ENCODE measurements at places on chromosomes 3 and 15.

DNA sequence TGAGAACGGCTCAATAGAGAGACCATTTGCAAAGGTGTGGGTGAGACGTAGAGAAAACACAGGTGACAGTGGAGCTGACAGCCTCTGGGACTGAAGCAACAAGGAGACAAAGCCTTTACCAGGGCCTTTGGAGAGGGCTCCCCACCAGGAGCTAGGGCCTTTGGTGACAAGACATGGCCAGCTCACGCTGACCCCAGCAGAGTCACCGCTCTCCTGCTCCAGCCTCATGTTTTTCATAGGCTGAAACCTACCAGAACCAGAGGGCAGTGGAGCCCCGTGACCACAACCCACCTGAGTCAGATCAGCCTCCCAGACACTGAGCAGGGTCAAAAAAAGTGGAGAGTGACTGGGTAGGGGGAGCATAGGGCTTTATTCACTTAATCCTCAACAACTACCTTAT, 214.7 kb downstream of the SHQ1 start:
- no peak for DNase-seq

DNA sequence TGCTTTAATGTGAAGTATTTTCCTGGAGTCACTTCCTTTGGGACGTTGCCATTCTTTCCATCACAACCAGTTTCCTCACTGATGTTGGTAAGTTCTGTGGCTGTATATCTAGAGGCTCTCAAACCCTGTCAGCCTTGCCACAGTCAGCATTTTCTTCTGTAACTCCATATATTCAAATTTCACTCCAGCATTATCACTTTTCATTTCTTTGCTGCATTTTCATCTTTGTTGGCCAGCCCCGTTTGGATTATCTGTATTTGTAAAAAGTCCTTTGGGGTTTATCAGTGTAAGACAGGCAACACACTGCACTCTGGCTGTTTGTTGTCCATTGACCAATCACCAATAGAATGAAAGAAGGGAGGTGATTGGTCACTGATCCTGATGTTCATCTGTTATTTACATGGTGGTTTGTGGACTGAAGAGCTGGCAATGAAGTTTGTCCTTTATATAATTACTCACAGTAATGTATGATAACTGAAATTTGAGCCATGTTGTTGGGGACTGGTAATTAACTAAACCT, 20.3 kb downstream of the GMPS start:
- no peak for DNase-seq

DNA sequence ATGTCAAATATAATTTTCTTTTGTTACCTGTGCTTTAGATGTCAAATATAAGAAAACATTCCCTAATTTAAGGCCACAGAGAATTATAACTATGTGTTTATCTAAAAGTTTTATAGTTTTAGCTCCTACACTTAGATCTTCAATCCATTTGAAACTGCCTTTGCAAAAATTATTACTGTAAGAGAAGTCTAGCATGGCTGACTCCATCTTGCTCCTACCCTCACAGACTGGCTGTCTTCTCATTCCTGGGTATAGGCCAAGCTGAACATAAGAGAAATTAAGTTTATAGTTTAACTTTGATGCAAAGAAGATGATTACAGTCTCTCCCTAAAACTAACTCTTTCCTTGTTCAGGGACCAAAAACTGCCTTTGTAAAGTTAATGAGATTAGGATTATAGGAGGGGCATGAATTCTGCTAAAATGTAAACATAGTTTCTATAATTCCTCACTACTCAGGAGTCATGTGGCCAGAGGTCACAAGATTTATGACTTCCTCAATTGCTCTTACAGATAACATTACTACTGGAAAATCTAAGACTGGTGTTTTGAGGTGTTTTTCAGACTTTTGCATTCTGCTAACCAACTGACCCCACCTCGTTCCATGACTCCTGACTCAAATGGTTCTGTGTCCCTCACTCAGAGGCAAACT, 184.0 kb downstream of the BCHE start:
- DNase-seq: no peak

DNA sequence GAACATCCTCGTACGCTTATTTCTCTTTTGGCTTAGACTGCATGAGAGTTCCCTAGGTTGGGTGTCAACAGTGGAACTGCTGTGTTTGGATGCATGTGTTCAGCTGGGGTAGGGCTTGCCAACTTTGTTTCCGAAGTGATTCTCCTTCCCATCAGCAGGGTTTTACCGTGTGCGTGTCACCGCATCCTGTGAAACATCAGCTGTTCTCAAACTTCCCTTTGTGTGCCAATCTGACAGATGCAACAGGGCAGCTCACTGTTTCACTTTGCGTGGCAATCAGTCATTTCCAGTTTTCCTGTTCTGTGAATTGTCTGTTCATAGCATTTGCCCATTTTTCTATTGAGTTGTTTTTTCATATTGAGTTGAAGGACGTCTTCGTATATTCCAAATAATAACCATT, 218.8 kb downstream of the VPS13C start:
- DNase-seq: no peak

GRCh38 chr3:73197187-73197586, 135.7 kb downstream of the EBLN2 start:
- no peak for DNase-seq

DNA sequence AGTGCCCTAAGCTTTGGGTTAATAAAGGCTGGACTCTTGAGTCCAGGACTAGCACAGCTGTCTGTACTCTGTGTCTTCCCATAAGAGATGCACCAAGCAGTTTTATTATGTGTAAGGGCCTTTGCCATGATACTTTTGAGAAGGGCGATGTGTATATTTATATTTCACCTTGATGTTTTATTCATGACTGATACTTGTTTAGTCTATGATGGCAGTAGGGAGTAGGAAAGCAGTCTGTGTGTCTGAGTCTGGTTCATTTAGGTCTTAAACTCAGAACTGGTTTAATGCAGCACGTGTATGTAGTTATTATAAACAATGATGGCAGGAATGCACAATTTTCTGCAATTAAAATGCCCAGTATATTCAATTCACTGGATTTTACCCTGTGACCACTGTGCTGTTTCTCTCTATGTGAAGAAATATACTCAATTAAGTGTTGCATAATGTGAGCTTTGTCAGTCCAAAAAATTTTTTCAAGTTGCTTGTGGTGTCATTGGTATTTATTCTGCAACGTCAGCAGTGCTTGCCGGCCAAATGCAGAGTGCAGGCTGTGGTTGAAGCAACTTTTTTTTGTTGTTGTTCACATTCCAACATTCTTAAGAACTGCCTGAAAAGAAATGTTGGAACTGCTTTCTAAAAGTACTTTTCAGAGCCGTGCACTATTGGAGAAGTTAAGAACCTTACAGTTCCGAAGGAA, 423.7 kb upstream of the SEMA6D start:
- DNase-seq: no peak

GRCh38 chr3:132394320-132394719, 23.0 kb upstream of the DNAJC13 start:
- no peak for DNase-seq

- no peak for DNase-seq
These were observed 55.4 kb upstream of the SEC13 start for GRCh38 chr3:10376353-10376752.

- DNase-seq: no peak
These were observed 68.5 kb upstream of the GATA2 start for GRCh38 chr3:128561504-128561903.

- DNase-seq: no peak
These were observed 4.3 kb downstream of the IRAK2 start for GRCh38 chr3:10169000-10169496.

- no peak for DNase-seq
These were observed 179.9 kb downstream of the CNTN6 start for GRCh38 chr3:1272546-1273265.

- no peak for DNase-seq
These were observed 48.6 kb downstream of the CMSS1 start for GRCh38 chr3:99866261-99866761.

GRCh38 chr15:77897896-77898406, 179.6 kb downstream of the TBC1D2B start:
- DNase-seq: no peak

DNA sequence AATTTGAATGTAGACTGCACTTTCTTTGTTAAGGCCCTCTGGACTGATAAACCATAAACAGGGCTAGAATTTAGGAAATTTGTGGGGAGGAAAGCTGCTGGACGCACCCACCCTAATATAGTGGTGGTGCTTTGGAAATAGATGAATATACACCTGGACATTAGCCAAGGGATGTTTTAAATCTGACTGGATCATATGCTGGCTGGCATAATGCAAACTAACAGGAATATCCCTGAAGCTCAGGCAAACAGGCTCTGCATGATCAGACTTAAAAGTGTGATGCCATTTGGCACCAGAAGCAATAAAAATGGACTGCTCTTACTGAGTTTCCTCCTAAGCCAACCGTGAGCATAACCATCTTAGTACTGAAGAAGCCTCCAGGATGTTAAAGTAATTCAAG, 465.8 kb upstream of the ROBO1 start:
- DNase-seq: no peak

DNA sequence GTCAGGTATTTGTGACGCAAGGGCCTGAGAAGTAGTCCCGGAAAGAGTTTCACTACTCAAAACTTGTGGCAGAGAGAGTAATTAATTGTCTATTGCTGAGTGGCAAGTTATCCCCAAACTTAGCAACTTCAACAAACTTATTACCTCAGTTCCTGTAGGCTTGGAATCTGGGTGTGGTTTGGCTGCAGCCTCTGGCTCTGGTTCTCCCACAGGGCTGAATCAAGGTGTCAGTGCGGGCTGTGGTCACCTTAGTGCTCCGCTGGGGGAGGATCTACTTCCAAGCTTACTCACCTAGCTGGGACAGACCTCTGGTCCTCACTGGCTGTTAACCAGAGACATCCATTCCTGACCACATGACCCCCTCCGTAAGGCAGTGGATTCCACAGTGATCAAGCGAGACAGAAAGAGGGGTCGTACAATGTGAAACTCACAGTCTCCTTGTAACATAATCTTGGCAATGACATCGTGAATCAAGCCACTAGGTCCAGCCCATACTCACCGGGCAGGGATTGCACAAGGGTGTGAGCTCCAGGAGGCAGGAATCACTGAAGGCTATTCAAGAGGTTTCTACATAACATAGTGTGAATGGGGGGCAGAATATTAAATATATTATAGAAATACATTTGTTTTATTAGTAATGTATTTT, 138.3 kb downstream of the RYR3 start:
- no peak for DNase-seq

GRCh38 chr3:15113471-15113870, 14.5 kb upstream of the RBSN start:
- no peak for DNase-seq

DNA sequence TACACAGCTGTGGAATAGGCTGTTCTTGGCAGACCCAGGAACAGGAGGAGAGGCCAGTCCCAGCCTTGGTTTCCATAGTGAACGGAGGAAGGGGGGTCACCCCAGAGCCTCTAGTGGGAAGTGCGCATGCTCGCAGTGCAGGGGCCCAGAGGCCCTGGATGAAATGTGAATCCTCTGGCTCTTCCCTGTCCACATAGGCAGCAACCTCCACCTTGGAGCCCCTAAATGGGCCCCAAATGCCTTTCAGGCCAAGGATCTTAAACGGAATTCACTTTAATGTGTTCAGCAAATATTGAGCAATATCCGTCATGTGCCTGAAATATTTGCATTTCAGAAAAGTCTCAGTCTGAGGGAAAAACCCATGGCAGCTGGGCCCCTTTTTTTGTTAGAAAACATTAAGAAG, 3.3 kb upstream of the NDN start:
- DNase-seq: no peak

- DNase-seq: no peak
These were observed 7.7 kb upstream of the RFTN1 start for GRCh38 chr3:16520970-16521881.

DNA sequence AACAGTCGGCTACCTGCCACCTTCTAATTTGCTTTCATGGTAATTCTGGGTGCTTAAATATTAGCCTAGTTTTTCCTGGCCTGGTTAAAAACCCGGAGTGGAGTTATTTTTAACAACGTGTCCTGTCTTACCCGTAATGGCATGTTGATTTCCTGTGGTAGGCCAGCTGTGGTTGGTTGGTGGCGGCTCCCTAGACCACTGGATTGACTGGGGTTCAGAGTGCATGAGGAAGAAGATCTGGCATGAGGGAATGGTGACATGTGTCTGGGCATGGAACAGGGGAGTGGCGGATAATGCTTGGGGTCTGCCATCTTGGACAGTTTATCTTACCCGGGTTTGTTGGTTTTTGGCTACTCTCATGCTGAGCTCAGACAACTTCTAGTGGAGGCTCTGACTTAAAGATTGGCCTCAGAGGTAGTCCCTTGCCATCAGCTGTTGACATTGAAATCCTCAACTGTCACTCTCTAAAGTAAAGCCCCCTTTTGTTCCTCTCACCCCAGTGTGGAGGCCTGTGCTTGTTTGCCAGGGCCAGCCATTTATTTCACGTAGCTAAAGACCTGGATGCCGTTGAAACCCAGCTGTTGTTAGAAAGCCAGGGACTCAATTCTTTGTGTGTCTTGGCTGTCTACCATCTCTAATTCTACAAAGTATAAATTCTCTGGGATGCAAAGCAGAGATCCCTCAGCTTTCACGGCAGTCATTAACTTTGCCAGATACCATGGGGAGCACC, 81.6 kb downstream of the DNASE1L3 start:
- DNase-seq: no peak

DNA sequence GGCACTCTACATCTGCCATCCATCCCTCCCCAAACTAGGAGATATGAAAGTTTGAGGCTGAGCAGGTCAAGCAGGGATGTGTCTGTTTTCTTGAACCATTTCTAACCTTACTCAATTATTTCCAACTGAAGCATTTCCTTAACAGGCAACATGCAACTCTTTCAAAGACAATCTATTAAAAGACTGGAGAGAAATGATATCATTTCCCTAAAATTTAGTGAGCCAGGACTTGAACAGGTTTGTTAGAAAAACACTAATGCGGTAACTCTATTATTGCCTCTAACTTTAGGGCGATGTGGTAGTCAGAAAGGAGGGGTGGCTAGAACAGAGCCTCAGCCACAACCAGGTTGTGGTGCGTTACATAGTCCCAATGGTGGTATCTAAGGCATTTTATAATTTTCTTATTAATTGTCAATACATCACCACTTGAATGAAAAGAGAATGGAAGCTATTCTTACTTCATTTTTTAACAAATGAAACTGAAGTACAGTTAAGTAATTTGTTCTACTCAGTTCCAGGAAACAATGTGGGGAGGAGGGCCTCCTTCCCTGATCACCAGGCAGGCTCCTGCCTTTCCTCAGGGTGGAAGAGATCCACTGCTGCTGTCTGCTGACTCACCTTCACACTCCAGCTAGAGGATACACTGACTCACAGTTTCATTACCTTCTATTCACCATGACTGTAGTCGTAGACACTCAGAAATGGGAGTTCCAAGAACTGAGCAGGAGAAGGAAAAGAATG, 22.8 kb downstream of the MYO1E start:
- DNase-seq: no peak
